SJSA1 (cell line): ENCODE measurements at places on chromosomes 11 and 22. TPM values are rescaled to one million over a fixed set of nuclear protein-coding genes. Genes with fewer than 3 reads are reported as not detected.
A peak's percentile ranks its signal among the peaks of the same experiment; 100 is the strongest.

P4HA3 gene
- 0.89 TPM in 1 of 2 replicates, not detected in the other for total RNA-seq

GRCh38 chr22:21951931-21952465 lies 650 bp downstream of the PPM1F start:
- 0 out of 2 replicates have a peak, but pooled peaks cover 2% of the 10 kb centered on the region for H3K36me3 ChIP-seq
- peaks cover 11% of the 10 kb centered on the region for H3K4me1 ChIP-seq
- H3K27me3 ChIP-seq = no peaks in the 10 kb centered on the region
- no peak overlapping the region for H3K27ac ChIP-seq
- H3K4me3 ChIP-seq = peak overlapping the region; percentile 79

- no peaks in the 10 kb centered on the region for H3K27me3 ChIP-seq
- no peak for DNase-seq
- H3K4me1 ChIP-seq = no peaks in the 10 kb centered on the region
- no peak overlapping the region for H3K4me3 ChIP-seq
- H3K27ac ChIP-seq = no peak overlapping the region
- H3K36me3 ChIP-seq = no peaks in the 10 kb centered on the region
Observed at GRCh38 chr11:23283666-23284065, 423.4 kb upstream of the CCDC179 start.

DNA sequence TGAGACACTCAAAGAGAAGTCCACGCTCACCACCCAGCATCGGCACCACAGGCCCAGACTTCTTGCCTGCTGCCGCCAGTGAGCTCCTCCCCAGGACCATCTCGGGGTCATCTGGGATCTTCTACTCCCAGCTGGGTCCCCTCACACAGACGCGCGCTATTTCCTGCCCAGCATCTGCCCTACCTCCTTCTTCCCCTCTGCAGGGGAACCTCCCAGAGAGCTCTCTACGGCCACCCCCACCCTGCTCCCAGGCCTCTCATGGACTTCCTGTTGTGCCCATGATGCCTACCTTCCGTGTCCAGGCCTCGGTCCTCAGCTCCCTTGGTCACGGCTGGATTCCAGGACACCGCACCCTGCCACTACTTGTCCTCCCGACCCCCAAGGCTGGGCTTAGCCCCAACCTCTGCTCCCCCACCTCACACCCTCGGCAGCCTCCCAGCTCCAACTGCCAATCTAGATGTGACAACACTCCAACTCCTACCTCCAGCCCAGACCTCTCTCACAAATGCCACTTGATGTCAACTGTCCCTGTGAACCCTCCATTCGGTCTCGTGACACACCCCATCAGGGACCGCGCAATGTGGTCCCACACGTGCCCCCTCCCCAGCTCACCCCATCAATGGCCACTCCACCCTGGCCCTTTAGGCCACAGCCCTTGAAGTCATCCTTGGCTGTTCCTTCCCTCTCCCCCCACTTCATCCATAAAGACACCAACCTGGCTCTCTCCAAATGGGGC lies 45.3 kb downstream of the SGSM3 start:
- H3K27me3 ChIP-seq = no peaks in the 10 kb centered on the region
- H3K4me1 ChIP-seq = no peaks in the 10 kb centered on the region
- H3K36me3 ChIP-seq = peaks cover 76% of the 10 kb centered on the region
- no peak overlapping the region for H3K27ac ChIP-seq

OSBP2 gene
- 0.37 and 0.53 TPM in 2 replicates for total RNA-seq

TMEM121B gene
- 0.03 and 0.05 TPM in 2 replicates for total RNA-seq
